RWPE2 (cell line): ENCODE measurements at places on chromosomes 6 and 20.
A peak's percentile ranks its signal among the peaks of the same experiment; 100 is the strongest.

GRCh38 chr20:45857882-45858216, 435 bp downstream of the ZSWIM3 start:
- DNase-seq, result no peak
- H3K27me3 ChIP-seq, result no peaks in the 10 kb centered on the region
- H3K4me1 ChIP-seq, result peaks cover 15% of the 10 kb centered on the region
- H3K27ac ChIP-seq, result peak overlapping the region; percentile 12
- H3K36me3 ChIP-seq, result peaks cover 27% of the 10 kb centered on the region

GRCh38 chr20:5531318-5532081, 214.7 kb upstream of the PROKR2 start:
- H3K36me3 ChIP-seq, result no peaks in the 10 kb centered on the region
- no peaks in the 10 kb centered on the region for H3K27me3 ChIP-seq
- H3K4me1 ChIP-seq, result no peaks in the 10 kb centered on the region

GRCh38 chr20:41147767-41148191, 10.4 kb downstream of the PLCG1 start:
- no peak overlapping the region for H3K4me3 ChIP-seq
- peaks cover 9% of the 10 kb centered on the region for H3K36me3 ChIP-seq
- H3K4me1 ChIP-seq, result peaks cover 3% of the 10 kb centered on the region
- H3K27me3 ChIP-seq, result no peaks in the 10 kb centered on the region
- H3K27ac ChIP-seq, result no peak overlapping the region

DNA sequence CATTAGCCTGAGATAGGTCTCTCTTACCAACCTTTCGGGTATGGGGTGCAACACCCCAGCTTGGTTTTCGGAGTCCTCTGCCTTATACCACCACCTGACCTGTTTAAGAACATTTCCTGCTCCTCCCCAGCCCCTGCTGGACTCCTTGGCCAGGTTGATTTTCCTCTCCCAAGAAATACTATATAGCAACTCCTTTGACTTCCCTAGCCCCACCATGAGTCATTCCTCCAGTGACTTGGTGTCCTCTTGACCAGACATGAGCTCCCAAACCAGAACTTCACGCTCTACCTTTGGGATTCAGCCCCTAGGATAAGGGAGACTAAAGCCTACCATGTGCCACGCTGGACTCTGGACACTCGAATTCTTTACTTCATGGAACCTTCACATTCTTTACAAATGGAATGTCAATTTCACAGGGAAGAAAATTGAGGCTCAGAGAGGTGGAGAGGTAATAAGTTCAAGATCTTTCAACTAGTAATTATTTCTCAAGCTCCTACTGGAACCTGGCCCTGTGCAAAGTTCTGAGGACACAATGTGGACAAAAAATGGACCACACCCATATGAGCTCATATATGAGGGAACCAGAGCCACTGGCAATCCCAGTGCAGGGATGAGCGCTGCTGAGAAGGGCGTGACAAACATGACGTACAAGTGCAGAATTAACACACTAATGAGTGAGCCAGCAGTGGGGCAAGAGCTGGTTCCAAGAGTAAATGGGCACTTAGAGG, 48.2 kb downstream of the SIRPA start:
- H3K27me3 ChIP-seq, result no peaks in the 10 kb centered on the region
- no peak for DNase-seq
- no peak overlapping the region for H3K27ac ChIP-seq
- peaks cover 11% of the 10 kb centered on the region for H3K4me1 ChIP-seq
- no peaks in the 10 kb centered on the region for H3K36me3 ChIP-seq
- H3K4me3 ChIP-seq, result no peak overlapping the region
